ENCODE measurements at places on chromosomes 16 and 17.
A peak's percentile ranks its signal among the peaks of the same experiment; 100 is the strongest.

DNA sequence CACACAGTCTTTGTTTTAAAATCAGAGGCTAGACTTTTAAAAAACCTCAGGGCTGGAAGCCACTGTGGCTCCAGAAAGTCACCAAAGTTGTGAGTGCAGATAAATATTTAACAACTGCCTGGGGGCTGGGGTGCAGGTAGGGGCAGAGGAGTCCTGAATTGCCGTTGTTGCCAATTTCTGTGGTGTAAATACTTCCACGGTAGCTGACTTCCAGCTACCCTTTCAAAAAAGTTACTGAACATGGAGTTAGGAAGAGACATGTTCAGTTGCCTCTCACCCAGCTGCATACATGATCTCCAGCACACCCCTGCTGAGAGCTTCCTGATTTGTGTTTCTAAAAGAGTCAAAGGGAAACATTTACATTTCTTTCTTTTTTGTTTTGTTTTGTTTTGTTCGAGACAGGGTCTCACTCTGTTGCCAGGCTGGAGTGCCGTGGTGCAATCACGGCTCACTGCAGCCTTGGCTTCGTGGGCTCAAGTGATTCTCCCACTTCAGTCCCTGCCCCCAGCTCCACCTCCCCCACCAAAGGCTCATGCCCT is 58.7 kb downstream of the PLXDC1 start:
- no peak for DNase-seq

- DNase-seq: no peak
Observed at GRCh38 chr17:27105636-27106035, 188.3 kb upstream of the WSB1 start.

- DNase-seq: no peak
Observed at GRCh38 chr17:6290488-6291196, 144.3 kb downstream of the AIPL1 start.

- no peak for DNase-seq
Observed at GRCh38 chr17:28897769-28898526, 415 bp upstream of the FLOT2 start.

GRCh38 chr17:334974-335481 is 17.6 kb downstream of the RPH3AL start:
- no peak for DNase-seq

GRCh38 chr16:5790512-5790911 is 692.9 kb upstream of the EEF2KMT start:
- no peak for DNase-seq

DNA sequence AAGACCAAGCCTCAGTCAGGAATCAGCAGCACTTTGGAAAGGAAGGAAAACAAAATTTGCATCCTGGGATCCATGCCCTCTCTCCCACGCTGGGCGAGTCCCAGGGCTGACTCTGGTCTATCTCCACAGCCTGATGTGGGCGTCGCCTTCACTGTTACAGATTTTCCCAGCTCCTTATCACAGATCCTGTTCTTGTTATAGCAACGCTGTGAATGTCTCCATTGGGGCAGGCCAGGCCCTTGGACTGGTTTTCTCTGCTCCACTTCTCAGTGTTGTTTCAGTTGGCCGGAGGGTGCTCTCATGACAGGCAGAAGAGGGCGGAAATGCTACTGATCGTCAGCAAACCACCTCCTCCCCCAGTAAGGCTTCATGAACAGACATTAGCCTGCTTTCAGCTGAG is 127.9 kb upstream of the CDH11 start:
- peak; percentile 39 for DNase-seq

DNA sequence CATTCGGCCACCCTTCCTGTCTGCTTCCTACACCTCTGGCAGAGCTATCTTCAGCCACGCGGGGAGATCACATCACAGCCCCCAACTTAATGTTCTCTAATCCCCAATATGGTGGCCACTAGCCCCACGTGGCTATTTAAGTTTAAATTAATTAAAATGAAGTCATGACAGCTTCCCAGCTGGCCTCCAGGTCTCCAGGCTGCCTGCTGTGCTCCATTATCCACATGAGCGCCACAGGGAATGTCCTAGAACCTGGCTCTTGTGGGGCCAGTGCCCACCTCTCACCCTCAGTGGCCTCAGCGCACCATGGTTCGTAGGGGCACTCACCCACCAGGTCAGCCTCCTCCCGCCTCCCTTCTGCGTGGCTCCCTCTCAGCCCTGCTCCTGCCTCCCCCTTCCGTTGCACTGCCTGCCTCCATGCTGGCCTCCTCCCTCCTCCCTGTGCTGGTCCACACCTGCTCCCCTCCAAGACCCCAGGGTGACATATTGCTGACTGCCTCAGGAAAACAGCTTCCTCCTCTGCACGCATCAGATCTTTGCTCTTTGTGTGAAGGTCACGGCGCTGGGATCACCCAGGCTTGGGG is 47.7 kb downstream of the IRF8 start:
- no peak for DNase-seq

GRCh38 chr17:78144736-78145641 is 1.2 kb upstream of the C17orf99 start:
- no peak for DNase-seq

GRCh38 chr16:89200124-89200849 is at the start of gene SLC22A31:
TSS of gene SLC22A31 (minus strand) at chr16:89200537. CDS start at chr16:89200501, 36 bp downstream.
- DNase-seq: peak; percentile 4

- DNase-seq: peak; percentile 46
Observed at GRCh38 chr17:81404558-81405165, 9.4 kb downstream of the BAHCC1 start.

DNA sequence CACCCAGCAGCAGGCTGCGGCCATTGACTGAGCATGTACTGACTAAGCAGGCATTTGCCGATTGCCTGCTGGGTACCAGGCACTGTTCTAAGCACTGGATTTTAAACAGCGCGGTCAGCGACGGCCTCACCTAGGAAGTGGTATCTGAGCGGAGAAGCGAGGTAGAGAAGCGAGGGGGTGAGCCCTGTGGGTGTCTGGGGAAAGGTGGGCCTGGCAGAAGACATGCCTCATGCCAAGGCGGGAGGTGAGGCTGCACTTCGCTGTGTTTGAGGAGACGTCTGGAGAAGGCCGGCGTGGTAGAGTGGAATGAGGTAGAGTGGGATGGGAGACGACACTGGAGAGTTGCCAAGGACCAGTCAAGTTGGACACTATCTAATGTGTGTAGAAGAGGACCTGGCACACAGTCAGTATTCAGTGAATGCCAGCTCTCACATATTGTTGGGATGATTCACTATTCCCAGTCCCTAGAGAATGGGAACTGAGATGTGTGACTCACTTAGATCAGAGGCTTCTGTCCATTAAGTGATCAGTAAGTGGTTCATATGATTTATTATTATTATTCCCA is 14.4 kb downstream of the SYCE1L start:
- DNase-seq: peak; percentile 60

GRCh38 chr16:8310323-8310722 is 280.0 kb downstream of the TMEM114 start:
- DNase-seq: no peak

GRCh38 chr17:71184716-71185115 is 936.1 kb upstream of the SOX9 start:
- DNase-seq: no peak

DNA sequence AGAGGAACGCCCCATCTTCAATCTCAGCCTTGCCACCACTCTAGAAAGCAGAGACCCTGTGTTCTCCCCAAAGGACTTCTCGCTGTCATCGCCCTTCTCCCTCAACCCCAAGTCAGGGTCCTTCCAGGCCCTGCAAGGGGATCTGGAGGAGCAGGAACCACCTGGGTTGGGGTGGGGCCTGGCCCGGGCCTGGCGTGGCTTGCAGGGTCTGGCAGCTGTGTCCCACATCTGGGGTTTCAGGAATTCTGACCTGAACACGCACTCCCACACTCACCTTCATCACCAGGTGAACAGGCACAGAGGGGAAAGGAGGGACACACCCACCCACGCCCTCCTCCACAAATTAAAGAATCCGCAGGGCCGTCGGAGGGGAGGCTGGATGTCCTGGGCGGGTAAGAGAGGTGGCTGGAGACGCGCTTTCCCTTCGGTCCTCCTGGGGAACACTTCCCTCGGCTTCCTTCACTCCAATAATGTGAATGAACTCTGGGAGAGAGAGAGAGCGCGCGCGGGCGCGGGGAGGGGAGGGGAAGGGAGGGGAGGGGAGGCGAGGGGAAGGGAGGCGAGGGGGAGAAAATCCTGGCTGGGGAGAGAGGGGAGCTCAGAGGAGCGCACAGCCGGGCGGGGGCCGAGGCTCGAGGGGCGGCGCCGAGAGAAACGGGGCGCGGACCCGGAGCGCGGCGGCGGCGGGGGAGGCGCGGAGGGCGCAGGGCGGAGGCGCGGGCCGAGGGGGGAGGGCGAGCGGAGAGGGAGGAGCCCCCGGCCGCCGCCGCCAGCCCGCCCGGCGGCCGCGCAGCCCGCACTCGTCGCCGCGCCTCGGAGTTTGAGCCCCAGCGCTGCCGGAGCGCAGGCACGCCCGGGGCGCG is at the start of gene CACNG4:
Gene CACNG4, plus strand, starts transcription at position 799 of the 863 bp plus-strand sequence. CDS start 205 bp downstream, outside the sequence.
- DNase-seq: no peak

DNA sequence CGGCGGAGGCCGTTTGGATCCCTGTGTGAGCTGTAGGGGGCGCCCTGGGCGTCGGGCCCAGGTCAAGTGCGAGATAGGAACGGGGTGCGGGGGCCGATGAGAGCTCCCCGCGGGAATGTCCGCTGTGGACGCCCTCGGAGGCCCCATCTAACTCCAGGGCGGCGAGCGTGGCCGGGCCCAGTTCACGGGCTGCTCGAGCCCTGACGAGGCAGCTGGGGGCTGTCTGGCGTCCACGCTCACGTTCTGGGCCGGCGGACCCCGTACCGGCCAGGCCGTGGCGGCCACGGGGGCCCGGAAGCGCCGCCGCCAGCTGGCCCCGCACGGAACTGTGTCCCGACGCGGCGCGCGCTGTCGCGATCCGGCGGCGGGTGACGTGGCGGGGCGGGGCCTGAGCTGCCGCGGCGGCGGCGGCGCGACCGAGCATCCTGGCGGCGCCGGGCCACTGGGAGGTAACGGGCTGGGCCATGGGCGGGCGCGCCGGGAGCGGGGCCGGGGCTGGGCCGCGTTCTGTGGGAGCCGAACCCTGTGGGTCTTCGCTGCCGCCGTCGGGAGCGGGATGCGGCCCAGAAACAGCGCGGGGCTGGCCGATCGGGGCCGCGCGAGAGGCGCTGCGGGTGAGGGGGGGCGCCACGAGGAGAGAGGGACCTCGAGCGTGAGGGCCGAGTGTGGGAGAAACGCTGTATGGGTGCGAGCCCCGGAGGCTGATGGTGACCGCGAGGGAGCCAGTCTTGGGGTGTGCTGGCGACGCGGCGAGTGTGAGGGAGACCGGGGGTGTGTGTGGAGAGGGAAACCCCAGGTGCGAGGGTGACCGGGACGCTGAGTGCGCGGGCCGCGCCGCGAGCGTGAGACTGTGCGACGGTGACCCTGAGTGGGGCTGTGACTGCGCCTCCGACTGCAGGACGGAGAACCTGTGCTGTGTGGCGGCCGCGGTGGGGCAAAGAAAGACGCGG is at the start of gene SLC7A6:
Gene SLC7A6, plus strand, starts transcription at position 399 of the 950 bp plus-strand sequence. CDS start 10,201 bp downstream, outside the sequence.
- peak; percentile 93 for DNase-seq

GRCh38 chr17:81388091-81388611 is 7.1 kb upstream of the BAHCC1 start:
- DNase-seq: no peak

DNA sequence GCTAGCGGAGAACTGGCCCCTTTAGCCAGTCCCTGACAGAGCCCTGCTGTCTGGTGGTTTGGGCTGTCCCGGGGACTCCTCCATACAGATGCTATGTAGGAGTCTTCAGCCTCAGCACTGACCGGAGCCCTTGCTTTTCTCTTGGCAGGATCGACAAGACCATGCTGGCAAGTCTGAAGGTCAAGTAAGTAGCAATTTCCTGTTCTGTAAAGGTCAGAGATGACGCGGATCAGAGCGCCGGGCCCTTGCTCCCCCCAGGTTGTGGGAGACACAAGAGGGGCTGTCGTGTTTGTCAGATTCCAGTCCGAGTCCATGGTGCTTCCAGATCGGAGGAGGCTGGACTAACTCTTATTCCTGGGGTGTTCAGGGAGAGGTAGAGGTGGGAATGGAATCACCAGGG is 4.1 kb downstream of the RAP1GAP2 start:
- no peak for DNase-seq

DNA sequence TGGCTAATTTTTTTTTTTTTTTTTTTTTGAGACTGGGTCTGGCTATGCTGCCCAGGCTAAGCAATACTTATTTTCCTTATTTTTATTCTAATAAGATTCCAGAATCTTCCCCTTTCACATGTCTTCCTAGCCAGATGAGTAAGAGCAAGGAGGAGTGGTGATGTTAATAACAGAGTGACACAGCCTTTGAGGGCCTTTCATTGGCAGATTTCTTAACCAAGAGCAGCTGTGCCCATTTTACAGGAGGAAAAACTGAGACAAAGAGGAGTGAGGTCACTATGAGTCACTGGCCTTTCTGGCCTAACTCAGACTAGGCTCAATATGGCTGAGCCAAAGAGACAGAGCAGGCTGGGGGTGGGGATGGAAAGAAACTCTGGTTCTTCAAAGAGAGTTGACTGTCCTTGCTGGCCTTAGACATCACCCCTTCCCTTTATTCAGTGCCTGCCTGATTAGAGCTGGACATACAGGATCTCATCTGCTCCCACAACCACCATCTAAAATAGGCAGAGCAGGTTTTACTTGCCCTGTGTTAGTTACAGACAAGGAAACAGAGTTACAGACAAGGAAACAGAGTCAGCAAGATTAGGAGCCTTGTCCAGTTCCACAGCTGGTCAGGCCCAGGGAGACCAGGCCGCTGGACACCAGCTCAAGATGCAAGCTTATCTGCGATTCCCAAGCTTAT is 50.0 kb upstream of the TOB1 start:
- no peak for DNase-seq

GRCh38 chr16:3819175-3819527 is 61.4 kb downstream of the CREBBP start:
- DNase-seq: no peak

GRCh38 chr16:70630960-70631745 is 15.2 kb upstream of the IL34 start:
- DNase-seq: no peak

- DNase-seq: peak; percentile 63
Observed at GRCh38 chr17:19470530-19471261, 59.7 kb downstream of the RNF112 start.

GRCh38 chr17:80104321-80104955 is 3.1 kb downstream of the GAA start:
- no peak for DNase-seq

GRCh38 chr17:72853440-72854415 is 238.8 kb downstream of the SLC39A11 start:
- no peak for DNase-seq

DNA sequence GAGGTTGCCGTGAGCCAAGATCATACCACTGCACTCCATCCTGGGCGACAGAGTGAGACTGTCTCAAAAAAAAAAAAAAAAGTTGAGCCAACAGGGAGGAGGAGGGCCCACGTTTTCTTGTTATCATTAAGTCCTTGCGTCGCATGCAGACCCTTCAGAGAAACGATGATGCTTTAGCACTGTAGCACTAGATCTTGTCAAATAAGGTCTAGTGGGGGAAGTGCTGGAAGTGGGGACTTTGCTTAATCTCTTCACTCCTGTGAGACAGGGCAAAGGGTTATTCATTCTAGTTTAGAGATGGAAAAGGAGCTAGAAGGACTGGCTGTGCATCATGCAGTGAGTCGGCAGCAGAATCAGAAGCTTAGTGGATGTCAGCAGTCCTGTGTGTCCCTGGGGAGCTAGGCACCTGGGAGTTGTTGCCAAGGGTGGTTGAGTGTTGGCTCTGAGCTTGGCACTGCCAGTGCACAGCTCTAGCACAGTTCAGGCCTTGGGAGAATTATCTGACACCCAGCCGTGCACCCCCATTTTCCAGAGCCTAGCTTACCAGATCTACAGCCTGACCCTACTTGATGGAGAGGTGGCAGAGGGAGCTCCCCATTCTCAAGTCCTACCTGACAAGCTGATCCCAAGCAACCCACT is 33.4 kb upstream of the TBX2 start:
- no peak for DNase-seq
